Peyer's patch (tissue), 4 donors: ENCODE measurements at places on chromosomes 13 and 19. TPM values are rescaled to one million over a fixed set of nuclear protein-coding genes. Genes with fewer than 3 reads are reported as not detected.

DNA sequence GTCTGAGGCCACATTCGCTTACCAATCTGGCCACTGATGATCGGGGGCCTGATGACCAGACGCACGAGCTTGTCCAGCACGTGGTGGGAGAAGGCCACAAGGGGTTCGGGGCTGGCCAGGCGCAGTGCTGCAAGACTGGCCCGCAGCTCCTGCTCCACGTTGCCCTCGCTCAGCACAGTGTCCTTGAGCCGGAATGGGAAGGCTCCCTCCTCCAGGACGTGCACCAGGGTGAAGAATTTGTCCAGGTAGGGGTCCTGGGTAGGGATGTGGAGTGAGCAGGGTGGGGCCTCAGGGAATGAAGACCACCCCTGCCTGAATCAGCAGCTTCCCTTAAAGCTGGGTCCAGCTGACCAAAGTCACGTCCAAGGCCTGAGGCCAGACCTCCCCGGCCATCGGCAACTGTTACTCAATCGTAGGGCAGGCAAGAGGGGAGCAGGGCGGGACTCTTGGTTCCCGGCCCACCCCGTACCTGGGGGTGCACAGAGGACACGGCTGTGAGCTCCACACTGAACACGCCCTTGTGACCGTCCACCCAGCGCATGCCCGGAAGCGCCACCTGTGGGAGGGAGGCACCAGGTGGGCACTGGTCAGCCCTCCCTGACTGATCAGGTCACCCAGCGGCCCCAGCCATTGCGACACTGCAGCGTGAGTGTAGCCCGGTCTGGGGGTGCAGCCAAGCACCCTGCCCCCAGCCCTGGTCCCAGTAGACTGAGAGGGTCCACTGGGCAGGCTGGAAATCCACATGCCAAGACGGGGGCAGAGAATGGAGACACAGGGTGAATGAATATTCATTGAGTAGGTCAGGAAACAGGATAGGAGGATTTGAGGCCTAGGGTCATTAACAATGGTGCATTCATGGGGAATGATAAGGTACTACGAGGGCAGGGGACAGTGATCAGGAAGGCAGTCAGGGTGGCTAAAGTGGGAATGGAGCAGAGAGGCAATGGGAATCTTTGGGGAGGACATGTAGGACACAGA lies 2.8 kb upstream of the ANGPTL8 start:
- no peak for DNase-seq
- no peak overlapping the region for H3K27ac ChIP-seq
- no peak overlapping the region for H3K4me3 ChIP-seq

- no peak overlapping the region for H3K27ac ChIP-seq
- no peak for DNase-seq
- H3K4me3 ChIP-seq, result no peak overlapping the region
- H3K4me1 ChIP-seq, result no peaks in the 10 kb centered on the region
- H3K36me3 ChIP-seq, result no peaks in the 10 kb centered on the region
These were observed 4.6 kb downstream of the CEACAM3 start for GRCh38 chr19:41801031-41801430.

GRCh38 chr13:112885782-112886268 lies 83.2 kb upstream of the MCF2L start:
- H3K27me3 ChIP-seq, result no peaks in the 10 kb centered on the region
- no peak for DNase-seq
- no peak overlapping the region for H3K4me3 ChIP-seq
- no peak overlapping the region for H3K27ac ChIP-seq

DNA sequence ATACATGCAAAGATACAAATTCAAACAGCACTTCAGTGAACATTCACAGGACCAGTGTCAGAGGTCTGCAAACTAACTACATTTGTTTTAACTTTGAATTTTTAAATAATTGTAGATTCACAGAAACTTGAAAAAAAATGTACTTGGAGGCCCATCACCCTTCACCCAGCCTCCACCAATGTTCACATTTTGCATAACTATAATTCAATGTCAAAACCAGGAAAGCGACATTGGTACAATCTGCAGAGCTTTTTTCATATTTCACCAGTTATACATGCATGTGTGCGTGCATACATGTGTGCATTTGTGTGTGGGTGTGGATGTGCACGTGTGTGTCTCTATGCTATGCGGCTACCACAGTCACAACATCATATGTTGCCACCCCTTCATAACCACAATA lies 18.9 kb downstream of the CEACAM3 start:
- H3K27me3 ChIP-seq, result no peaks in the 10 kb centered on the region
- H3K4me3 ChIP-seq, result no peak overlapping the region
- no peak overlapping the region for H3K27ac ChIP-seq
- no peak for DNase-seq
- no peaks in the 10 kb centered on the region for H3K4me1 ChIP-seq

DNA sequence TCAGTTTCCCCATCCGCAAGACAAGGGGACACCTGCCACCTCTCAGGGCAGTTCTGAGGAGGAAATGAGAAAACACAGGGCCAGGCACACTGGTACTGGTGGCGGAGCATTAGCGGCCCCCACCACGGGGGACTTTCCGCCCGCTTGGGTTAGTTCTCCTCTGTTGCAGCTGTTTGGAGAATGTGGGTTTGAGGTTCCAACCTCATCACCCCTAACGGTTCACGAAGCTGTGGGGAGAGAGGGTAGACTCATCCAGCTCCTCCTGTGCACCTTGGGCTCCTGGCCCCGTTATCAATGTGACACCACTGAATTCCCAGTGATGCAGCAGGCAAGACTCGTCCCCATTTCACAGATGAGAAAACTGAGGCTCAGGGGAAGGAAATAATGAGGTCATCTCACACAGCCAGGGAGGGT lies 10.3 kb downstream of the PTPRS start:
- no peaks in the 10 kb centered on the region for H3K27me3 ChIP-seq
- no peak overlapping the region for H3K27ac ChIP-seq
- H3K4me3 ChIP-seq, result no peak overlapping the region
- H3K4me1 ChIP-seq, result no peaks in the 10 kb centered on the region
- H3K36me3 ChIP-seq, result no peaks in the 10 kb centered on the region

GRCh38 chr13:52414963-52415362 lies 9.0 kb upstream of the THSD1 start:
- H3K27ac ChIP-seq, result no peak overlapping the region
- no peaks in the 10 kb centered on the region for H3K4me1 ChIP-seq
- no peaks in the 10 kb centered on the region for H3K27me3 ChIP-seq
- no peak overlapping the region for H3K4me3 ChIP-seq

- no peak overlapping the region for H3K27ac ChIP-seq
- no peak overlapping the region for H3K4me3 ChIP-seq
- no peaks in the 10 kb centered on the region for H3K27me3 ChIP-seq
- no peaks in the 10 kb centered on the region for H3K4me1 ChIP-seq
- no peaks in the 10 kb centered on the region for H3K36me3 ChIP-seq
These were observed 15.4 kb upstream of the UBE2L5 start for GRCh38 chr13:30406779-30407416.

Gene ZNF560
- total RNA-seq, result not detected

- no peaks in the 10 kb centered on the region for H3K27me3 ChIP-seq
- peaks cover 3% of the 10 kb centered on the region for H3K36me3 ChIP-seq
- peaks cover 7% of the 10 kb centered on the region for H3K4me1 ChIP-seq
- no peak for DNase-seq
- no peak overlapping the region for H3K27ac ChIP-seq
These were observed 20.7 kb downstream of the NAXD start for GRCh38 chr13:110636053-110636475.

DNA sequence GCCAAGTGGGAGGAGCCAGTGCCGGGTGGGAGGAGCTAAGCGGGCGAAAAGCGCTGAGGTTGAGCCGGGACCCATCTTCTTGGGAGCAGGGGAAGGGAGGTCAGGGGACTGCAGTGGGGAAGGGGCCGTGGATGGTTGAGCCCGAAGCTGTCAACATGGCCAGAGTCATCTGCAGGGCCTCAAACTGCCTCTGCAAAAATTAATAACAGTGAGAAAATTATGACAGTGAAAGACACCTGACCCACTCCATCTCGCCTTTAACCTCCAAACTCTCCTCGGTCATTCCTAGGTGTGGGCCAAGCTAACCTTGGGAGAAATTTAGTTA lies 30.1 kb downstream of the ZNF557 start:
- H3K4me1 ChIP-seq, result no peaks in the 10 kb centered on the region
- H3K4me3 ChIP-seq, result peak overlapping the region; percentile 66
- DNase-seq, result no peak
- peak overlapping the region; percentile 96 for H3K27ac ChIP-seq

Gene C19orf85
- total RNA-seq, result not detected

DNA sequence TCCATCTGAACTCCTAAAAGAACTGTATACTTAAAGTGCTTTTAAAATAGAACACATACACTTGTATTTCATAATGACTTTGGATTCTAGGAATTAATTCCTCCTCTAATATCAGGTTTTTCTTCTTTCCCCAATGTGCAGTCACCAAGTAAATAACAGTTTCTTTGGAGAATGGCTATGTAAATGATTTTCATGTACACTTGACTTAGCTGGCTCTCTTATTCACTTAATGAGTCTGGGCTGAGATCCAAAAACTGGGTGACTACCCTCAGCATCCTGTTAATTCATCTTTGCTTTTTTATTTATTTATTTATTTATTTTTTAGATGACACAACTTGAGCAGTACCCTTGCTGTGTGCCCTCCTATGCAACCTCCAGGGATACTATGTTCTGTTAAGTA lies 1003.7 kb downstream of the SLITRK1 start:
- H3K27me3 ChIP-seq, result no peaks in the 10 kb centered on the region
- no peak for DNase-seq
- no peak overlapping the region for H3K4me3 ChIP-seq
- no peak overlapping the region for H3K27ac ChIP-seq
- no peaks in the 10 kb centered on the region for H3K4me1 ChIP-seq

GRCh38 chr19:29201855-29202254 lies 11.1 kb downstream of the UQCRFS1 start:
- no peaks in the 10 kb centered on the region for H3K36me3 ChIP-seq
- no peaks in the 10 kb centered on the region for H3K4me1 ChIP-seq
- no peaks in the 10 kb centered on the region for H3K27me3 ChIP-seq
- no peak overlapping the region for H3K4me3 ChIP-seq
- DNase-seq, result no peak

- no peak overlapping the region for H3K4me3 ChIP-seq
These were observed 179.4 kb upstream of the TMTC4 start for GRCh38 chr13:100854006-100854405.

Gene INAFM1
- 23.9 TPM for total RNA-seq

- no peak overlapping the region for H3K4me3 ChIP-seq
- no peak overlapping the region for H3K27ac ChIP-seq
- H3K36me3 ChIP-seq, result no peaks in the 10 kb centered on the region
- H3K27me3 ChIP-seq, result no peaks in the 10 kb centered on the region
- no peaks in the 10 kb centered on the region for H3K4me1 ChIP-seq
These were observed 504.3 kb downstream of the IRS2 start for GRCh38 chr13:109281903-109282635.

GRCh38 chr19:46081928-46082727 lies 41.3 kb upstream of the IGFL4 start:
- no peaks in the 10 kb centered on the region for H3K36me3 ChIP-seq
- no peaks in the 10 kb centered on the region for H3K27me3 ChIP-seq
- no peak for DNase-seq
- H3K27ac ChIP-seq, result no peak overlapping the region
- H3K4me3 ChIP-seq, result no peak overlapping the region
- H3K4me1 ChIP-seq, result no peaks in the 10 kb centered on the region

- H3K4me3 ChIP-seq, result no peak overlapping the region
- no peaks in the 10 kb centered on the region for H3K27me3 ChIP-seq
- H3K27ac ChIP-seq, result no peak overlapping the region
- H3K4me1 ChIP-seq, result no peaks in the 10 kb centered on the region
These were observed 616.2 kb upstream of the SPRY2 start for GRCh38 chr13:80957019-80957655.

Gene LILRB4
- total RNA-seq, result not detected

DNA sequence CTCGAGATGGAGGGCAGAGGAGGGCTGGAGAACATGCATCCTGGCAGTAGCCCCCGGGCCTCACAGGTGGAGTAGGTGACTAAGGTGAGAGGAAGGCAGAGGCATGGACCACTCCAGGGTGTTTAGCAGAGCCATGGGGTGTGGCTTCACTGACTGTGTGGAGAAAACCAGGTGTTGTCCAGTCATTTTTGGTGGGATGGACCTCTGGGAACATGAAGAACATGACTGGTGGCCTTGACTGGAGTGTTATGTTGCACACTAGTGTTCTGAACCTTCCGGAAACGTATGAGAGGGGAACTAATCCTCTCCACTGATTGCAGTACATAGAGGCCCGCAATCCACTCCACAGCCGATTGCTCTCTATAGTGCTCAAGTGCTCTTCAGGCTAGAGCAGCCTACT lies 16.9 kb downstream of the MED26 start:
- H3K36me3 ChIP-seq, result no peaks in the 10 kb centered on the region
- no peak overlapping the region for H3K4me3 ChIP-seq
- H3K27me3 ChIP-seq, result no peaks in the 10 kb centered on the region
- H3K4me1 ChIP-seq, result peaks cover 9% of the 10 kb centered on the region
- no peak overlapping the region for H3K27ac ChIP-seq
- no peak for DNase-seq

Gene DIRAS1
- total RNA-seq, result 1.4 TPM

- H3K4me1 ChIP-seq, result no peaks in the 10 kb centered on the region
- DNase-seq, result no peak
- H3K4me3 ChIP-seq, result no peak overlapping the region
- H3K27ac ChIP-seq, result no peak overlapping the region
These were observed 4.6 kb downstream of the CBARP start for GRCh38 chr19:1233115-1233667.

Gene FPR2
- total RNA-seq, result 1.9 TPM

Gene ALDH16A1
- 51.2 TPM for total RNA-seq

GRCh38 chr13:78198419-78198818 lies 279.8 kb upstream of the EDNRB start:
- H3K27ac ChIP-seq, result no peak overlapping the region
- no peak for DNase-seq
- no peaks in the 10 kb centered on the region for H3K36me3 ChIP-seq
- no peaks in the 10 kb centered on the region for H3K27me3 ChIP-seq
- no peak overlapping the region for H3K4me3 ChIP-seq

Gene CYP4F11
- 65.3 TPM for total RNA-seq

DNA sequence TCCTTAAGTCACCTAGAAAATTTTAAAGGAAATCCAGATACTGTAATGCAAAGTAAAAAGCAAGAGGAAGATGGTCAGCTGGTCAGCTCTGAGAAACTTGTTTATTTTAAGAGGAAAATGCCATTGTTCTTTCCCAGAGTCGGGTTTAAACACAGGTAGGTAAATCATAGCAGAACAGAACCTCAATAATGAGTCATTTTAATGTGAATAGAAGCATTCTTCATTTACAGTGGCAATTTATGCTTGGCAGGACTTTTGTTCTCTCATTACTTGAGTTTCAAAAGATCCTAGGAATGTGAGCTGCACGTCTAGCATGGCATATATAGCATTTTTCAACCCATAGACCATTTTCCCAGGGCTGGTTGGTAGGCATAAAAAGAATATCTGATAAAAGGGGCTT lies 132.3 kb downstream of the LIG4 start:
- H3K4me1 ChIP-seq, result no peaks in the 10 kb centered on the region
- H3K27ac ChIP-seq, result no peak overlapping the region
- no peaks in the 10 kb centered on the region for H3K27me3 ChIP-seq

DNA sequence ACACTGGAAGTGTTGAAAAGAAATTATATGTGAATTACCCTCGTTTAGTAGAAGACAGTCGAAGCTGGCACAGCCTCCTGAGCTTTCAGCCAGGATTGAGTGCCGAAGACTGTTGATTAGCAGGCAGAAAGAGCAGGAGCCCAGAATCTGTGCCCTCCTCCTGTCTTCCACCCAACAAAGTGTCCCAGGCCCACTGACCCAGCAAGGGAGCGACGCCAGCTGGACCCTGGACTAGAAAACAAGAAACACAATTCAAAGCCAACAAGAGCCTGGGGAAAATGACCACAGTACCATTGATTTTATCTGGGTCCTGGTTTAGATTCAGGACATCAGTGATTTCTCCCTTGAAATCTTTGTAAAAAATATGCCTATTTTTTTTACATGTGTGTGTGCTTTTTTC lies 120.7 kb downstream of the RXFP2 start:
- H3K27me3 ChIP-seq, result no peaks in the 10 kb centered on the region
- H3K27ac ChIP-seq, result no peak overlapping the region
- DNase-seq, result no peak
- no peaks in the 10 kb centered on the region for H3K4me1 ChIP-seq
- no peak overlapping the region for H3K4me3 ChIP-seq

Gene ZNF582
- 4.0 TPM for total RNA-seq

Gene SPRED3
- 0.88 TPM for total RNA-seq
